ENCODE measurements at places on chromosomes 1 and 21.

GRCh38 chr1:6648556-6648955, 23.9 kb downstream of the THAP3 start:
- DNase-seq = no peak

- no peak for DNase-seq
These were observed 54.9 kb downstream of the PATJ start for GRCh38 chr1:61797045-61797755.

DNA sequence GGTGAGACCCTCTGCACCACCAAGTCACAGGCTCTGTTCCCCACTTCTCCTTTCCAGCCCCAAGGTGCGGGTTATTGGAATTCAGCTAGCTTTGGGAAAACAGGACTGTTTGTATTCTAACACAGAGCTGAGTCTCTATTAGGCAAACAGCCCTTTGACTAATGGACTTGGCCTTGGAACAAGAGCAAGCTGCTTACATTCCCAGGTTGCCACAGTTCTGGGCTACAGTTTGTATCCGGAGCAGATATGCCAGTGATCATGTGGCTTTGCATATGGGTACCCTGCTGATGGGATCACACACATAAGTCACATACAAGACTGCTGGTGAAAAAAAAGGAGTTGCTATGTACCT, 110.5 kb upstream of the COA6 start:
- DNase-seq = no peak

GRCh38 chr1:84997667-84998600, 1.0 kb upstream of the MCOLN2 start:
- DNase-seq = no peak

DNA sequence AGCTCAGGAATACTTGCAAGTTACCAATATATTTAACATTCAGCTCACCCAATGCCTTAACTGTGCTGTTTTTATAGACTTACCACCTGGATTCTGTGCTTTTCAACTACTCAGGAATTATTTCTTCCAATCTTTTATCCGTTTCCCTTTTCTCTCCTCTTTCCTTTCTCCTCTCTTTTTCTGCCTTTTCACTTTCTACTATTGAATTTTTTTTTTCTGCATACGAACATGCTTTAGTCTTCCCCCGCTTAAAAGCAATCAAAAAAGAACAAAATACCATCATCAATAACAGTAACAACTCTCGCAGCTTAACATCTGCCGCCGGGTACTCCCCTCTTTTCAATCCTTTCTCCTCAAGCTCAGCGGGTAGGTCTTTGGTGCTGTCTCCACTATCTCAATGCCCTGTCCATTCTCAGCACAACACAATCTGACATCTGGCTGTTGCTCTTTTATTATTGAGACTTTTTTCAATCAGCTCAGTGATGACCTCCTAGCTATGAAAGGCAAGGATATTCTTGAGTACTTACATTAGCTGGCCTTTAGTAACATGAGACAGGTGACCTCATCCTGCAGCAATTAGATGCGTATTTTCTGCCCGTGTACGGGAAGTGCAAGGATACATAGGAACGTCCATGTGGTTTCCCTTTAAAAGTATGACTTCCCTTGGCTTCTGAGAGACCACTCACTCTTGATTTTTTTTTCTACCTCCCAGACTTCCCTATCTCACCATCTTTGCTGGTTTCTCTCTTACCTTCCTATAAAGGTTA, 40.2 kb upstream of the SIPA1L2 start:
- no peak for DNase-seq
